ENCODE measurements at places on chromosomes 7 and 10.

DNA sequence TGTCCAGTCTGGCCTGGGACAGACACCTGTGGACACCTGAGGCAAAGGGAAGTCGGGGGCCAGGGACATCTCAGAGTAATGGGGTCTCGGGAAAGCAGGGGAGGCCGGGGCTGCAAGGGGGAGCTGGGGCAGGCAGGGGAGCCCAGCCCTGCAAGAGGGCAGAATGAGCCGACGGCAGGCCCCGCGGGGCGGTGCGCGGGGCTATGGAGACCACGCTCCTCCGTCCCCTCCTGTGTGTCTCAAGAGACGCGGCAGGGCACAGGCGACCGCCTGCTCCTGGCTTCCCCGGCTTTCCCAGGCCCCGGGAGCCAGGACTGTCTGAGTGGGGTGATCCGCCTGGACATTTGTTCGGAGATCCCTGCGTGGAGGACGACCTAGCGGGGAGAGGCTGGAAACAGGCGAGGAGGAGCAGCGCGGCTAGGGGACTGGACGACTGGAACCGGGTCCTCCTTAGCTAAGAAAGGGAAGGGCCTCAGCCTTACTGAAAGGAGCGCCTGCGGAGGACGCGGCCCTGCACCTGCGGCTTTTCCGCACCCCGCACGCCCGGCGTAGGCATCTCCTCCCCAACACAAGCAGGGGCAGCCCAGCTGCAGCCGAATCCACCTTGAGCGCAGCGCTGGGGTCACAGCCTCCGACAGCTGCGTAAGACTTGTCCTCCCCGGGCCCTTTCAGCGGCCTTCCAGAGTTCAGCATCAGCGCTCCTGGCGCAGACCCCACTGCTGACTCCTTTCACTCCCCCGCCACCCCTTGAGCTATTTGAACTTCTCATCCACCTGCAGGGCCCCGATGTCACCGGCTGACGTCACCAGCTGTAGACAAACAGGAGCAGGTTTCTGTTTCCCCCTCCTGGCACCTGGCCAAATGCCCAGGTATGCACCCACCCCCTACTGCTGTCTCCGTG lies 176.4 kb downstream of the ZNF248 start:
- DNase-seq, result no peak

DNA sequence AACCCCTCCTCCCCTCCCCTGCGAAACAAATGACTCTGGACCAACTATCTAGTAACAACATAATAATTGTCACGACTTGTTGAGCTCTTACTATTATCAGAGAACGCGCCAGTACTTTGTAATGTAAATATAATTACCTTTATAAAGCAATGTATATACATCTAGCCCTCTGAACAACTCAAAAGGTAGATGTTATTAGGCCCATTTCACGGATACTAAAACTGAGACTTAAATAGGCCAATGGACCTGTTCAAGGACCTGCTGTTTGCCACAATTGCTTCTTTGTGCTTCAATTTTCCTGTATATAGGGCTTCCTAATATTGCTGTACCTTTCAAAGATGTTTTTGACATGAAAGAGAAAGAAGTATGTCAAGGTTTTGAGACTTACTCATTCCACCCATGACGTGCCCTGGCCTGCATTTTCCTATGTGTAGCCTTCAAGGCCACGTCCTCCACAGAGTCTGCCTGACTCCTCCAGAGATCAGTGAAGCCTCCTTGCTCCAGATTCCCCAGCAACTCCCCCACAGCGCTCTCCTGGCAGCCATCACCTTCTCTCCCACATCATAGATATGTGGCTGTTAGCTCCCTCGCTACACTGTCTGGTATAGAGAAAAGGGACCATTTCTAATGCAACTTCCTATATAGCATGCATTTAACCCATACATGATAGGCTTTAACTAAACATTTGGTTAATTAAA lies 156.6 kb downstream of the SKIDA1 start:
- DNase-seq, result no peak

- no peak for DNase-seq
Measured at GRCh38 chr7:41205600-41205999, 497.3 kb downstream of the INHBA start.

DNA sequence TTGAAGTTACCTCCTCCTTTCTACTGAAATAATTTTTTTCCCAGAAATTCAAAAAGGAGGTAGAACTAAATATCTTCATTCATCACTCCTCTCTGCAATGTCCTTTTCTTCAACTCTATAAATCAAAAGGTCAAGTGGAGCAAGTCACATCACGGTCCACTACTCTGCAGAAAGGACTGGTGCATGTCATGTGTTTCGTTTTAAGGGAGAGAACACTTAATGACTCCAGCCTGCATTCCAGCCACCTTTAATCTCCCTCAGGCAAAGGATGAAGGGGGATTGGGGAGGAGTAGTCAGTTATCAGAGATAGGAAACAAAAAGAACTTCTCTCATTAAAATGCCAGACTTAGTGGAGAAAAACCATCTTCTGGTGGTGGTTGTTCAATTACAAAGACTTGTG lies 78.9 kb downstream of the ANK3 start:
- DNase-seq, result no peak

DNA sequence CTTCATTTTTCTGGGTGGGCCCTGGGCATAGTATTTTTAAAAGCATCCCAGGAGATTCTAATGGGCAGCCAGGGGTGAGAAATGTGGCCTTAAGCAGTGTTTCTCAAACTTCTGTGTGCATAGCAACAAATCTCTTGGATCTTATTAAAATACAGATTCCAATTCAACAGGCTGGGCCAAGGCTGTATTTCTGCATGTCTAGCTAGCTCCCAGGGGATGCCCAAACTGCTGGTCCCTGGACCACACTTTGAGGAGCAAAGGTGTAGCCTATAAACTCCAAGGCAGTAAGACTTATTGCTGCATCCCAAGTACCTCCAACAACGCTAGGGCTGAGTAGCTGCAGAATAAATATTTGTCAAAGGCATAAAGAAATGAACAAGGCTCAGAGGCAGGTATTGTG lies 292.9 kb upstream of the ZMIZ1 start:
- DNase-seq, result no peak

DNA sequence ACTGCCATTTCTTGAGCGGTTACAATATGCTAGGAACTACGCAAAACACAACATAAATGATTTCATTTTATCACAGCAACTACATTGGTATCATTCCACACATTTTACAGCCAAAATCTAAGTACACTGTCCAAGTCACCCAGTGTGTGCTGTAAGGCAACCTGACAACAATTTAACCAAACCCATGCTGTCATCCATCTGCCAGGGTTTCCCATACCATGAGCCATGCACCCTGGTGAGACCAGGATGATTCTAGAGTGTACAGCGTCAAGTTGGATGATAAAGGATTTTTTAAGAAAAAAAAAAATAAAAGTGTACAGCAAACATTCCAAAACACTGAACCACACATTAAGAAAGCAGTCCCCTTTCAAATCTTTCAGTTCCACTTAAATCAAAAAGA lies 52.9 kb downstream of the PIK3AP1 start:
- DNase-seq, result no peak

- DNase-seq, result no peak
Measured at GRCh38 chr10:132807621-132808049, 21.7 kb upstream of the NKX6-2 start.

- DNase-seq, result no peak
Measured at GRCh38 chr7:105875505-105875904, 894 bp downstream of the ATXN7L1 start.

GRCh38 chr10:14836208-14836607 lies 1.6 kb downstream of the CDNF start:
- DNase-seq, result no peak

DNA sequence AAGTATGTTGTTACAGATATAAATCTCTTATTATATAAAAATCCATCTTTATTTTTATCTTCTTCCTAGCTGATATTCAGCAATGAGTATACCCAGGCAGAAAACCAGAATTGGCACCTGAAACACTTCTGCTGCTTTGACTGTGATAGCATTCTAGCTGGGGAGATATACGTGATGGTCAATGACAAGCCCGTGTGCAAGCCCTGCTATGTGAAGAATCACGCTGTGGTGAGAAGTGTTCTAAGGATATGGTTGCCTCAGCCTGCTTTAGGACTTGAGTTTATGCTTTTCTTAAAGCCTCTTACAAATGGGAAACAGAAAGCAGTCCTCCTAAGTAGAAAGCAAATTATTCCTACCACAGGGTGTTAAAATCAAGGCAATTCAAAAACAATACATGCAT lies 41.9 kb downstream of the TES start:
- no peak for DNase-seq

DNA sequence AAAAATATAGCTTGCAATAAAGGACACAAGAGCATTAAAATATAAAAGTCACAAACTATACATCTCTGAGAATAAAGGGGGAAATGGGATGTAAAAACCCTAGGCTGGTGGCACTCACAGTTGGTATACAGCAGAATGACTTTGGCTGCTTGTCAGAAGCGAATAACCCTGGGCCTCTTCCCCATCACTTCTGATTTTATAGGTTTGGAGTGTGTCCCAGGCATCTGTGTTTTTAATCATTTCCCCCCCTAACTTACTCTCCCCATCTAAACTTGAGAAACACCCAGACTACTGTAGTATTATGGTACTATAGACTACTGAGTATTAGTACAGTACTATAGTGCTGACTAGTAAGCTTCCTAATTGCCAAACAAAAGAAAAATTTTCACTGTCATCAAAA lies 1.8 kb upstream of the RPA3 start:
- no peak for DNase-seq

- DNase-seq, result no peak
Measured at GRCh38 chr10:86899132-86899531, 58.3 kb downstream of the MMRN2 start.

- no peak for DNase-seq
Measured at GRCh38 chr7:150851492-150852370, 586 bp upstream of the AOC1 start.

DNA sequence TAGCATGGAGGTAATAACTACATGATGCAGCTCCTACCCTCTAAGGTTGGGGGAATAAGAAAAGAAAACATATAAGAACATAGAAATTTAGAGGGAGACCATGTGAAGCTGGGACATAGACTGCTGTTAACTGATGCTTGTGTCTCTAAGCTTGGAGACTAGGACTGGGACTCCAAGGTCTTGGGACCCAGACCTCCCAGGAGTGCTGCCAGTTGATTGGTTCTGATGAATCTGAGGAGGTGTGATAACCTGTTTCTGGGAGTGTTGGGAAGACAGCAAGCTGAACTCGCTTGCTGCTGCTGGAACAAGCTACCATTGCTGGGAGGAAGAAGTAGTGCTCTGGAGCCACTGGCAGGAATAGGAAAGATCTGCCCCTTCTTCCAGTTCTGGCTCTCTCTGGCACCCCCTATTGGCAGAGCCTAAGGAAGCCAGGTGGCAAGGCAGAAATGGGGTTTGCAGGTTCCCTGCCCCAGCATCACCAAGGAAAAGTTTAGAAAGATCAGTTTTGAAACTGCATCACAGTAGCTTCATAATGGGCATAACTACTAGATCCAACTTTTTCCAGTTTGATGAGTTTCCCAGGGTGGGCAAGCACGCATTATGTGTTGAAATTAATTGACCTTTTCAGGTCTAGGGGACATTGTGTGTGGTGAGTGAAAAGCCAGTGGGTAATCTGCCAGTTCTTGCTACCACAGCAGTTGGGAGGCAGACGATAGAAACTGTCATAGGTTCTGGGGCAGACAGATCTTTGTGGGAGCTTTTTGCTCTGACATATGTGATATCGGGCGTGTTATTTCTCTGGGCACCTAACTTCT lies 140.7 kb downstream of the SND1 start:
- DNase-seq, result no peak

- no peak for DNase-seq
Measured at GRCh38 chr7:112172870-112173567, 33.2 kb downstream of the DOCK4 start.

DNA sequence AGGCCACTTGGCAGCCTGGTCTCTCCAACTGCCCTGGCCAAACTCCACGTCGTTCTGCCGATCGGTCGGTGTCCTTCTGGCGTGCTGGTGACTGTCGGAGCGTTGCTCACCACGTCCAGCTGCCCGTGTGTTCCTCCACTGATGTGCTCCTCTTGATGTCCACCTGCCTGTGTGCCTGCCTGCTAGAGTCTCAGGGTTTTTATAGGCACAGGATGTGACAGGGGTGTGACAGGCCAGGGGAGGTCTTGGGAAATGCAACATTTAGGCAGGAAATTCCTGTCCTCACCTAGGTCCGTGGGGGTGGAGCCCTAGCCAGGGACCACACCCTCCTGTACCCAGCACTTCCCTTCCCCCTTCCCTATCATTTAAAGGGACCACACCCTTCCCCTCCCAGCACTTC lies 25.2 kb upstream of the CFAP46 start:
- no peak for DNase-seq

- DNase-seq, result no peak
Measured at GRCh38 chr7:131493081-131493480, 63.3 kb downstream of the PODXL start.

DNA sequence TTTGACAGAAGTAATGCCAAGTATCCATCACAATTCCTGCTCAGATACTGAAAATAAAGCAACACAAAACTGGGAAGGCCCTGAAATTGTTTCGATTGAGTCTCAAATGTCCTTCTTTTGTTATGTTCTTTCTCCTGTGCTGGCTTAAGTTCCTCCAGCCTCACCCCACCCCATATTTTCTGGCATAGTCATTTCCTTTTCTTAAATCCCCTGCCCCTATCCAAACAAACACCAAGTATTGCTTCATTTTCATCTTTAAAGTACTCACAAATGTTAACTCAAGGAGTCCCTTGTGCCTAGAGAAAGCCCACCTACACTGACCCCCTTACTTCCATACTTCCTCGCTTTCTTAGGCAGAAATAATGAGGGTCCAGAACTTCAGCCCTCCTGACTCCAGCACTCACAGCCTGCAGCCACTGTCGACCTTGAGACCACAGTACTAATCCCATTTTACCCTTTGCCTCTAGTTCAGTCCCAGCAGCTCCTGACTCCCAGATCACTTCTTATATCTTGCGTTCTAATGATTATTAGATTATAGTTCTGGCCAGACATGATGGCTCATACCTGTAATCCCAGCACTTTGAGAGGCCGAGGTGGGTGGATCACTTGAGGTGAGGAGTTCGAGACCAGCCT lies 73.2 kb upstream of the ST8SIA6 start:
- DNase-seq, result no peak

GRCh38 chr7:95545007-95545615 lies 51.2 kb downstream of the PDK4 start:
- DNase-seq, result no peak
